Head of caudate nucleus (tissue), 42 donors: ENCODE measurements at places on chromosomes 3 and 15.
A peak's percentile ranks its signal among the peaks of the same experiment; 100 is the strongest.

GRCh38 chr3:162112719-162113118 lies 616.1 kb downstream of the OTOL1 start:
- DNase-seq: no peak

GRCh38 chr15:68909601-68910100 lies 20.7 kb upstream of the SPESP1 start:
- no peak for DNase-seq

DNA sequence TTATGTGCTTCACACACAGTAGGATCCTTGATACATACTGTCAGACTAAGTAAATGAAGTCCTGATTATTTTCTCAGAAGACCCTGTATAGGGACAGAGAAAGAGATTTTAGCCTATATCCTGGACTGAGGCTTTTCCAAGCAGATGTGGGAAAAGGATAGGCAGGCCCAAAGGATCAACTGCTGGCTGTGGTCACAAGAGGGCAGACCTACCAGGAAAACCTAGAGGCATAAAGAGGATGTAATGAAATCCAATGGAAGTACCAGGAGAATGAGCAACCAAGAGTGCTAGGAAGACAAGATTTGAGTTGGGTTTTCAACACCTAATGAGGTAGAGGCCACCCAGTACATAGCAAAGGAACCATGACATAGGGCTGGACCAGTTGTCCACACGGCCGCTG lies 23.1 kb downstream of the DCLK3 start:
- no peak for DNase-seq

- no peak for DNase-seq
Measured at GRCh38 chr15:63572749-63573464, 24.3 kb upstream of the FBXL22 start.

GRCh38 chr3:61858054-61858453 lies 296.7 kb downstream of the PTPRG start:
- no peak for DNase-seq

- DNase-seq: no peak
Measured at GRCh38 chr3:18252578-18252977, 172.6 kb downstream of the SATB1 start.

- no peak for DNase-seq
Measured at GRCh38 chr3:133998691-133999241, 31.0 kb downstream of the SLCO2A1 start.

- DNase-seq: no peak
Measured at GRCh38 chr3:195911946-195912270, 3.6 kb upstream of the TNK2 start.

DNA sequence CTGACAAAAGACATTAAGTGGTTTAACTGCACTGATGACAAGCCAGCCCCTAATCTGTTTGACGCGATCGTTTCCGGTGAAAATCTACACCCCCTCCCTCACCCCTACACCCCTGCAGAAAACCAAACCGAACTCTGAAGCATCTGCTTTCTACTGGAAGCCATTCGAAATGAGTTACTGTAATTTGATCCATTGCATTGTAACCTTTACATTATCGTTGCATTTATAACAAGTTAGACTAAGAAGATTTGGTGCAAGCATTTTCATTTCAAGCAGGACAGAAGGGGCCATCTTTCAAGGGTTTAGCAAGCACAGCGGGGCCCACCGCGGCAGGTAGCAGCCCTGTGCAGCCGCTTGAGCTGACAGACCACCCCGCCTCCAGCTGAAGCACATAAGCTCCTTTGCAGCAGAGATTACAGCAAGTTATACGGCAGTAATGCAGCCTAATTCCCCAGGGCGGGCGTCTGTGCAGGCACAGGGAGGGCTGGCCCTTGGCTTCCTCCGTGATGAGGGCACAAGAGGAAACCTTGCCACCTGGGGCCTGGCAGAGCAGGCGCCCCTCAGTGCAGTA lies 79.3 kb downstream of the CHSY1 start:
- no peak for DNase-seq

- DNase-seq: no peak
Measured at GRCh38 chr3:129106320-129106719, 15.3 kb downstream of the RAB43 start.

DNA sequence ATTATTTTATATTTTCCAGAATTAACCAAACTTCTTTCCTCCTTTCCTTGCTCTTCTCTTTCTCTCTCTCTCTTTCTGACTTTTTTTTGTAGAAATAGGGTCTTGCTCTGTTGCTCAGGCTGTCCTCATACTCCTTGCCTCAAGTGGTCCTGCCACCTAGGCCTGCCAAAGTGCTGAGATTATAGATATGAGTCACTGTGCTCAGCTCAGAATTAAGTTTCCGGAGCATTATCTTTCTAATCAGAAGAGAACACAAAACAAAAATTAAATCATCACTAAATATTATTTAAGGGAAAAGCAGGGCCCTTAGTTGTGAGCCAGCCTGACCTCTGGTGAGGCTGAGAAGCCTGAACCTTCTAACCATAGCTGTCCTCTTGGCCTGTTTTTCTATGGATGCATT lies 168.2 kb downstream of the SOX2 start:
- no peak for DNase-seq

DNA sequence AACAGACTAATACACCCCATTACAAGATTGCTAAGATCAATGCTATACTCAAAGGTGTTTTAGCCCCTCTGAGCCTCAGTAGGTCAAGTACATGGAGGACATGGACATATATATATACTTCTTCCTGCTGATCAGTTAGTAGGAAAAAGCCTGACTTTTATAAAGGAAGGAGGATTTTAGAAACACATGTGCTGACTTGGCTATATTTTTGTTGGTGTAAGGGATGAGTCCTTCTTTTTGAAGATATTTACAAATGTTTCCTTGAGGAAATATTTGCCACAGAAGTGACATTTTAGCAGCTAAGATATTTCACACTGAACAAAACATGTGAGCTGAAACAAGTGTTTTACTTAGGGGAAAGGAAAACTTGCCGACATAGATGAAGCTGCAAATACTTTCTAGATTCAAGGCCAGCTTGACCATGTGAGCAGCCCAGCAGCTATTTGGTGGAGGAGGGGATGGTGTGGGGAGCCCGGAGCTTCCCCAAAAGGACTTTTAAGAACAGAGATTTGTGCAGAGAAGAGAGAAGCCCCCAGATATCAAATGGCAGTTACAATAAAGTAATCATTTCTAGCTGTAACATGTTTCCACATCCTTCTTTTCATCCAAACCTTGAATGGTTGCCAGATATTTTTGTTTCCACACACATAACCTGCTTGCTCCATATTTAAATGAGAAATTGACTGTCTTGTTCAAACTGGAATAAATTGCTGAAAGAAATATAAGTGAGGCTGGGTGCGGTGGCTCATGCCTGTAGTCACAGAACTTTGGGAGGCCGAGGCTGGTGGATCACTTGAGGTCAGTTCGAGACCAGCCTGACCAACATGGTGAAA lies 111.7 kb upstream of the NR2F2 start:
- no peak for DNase-seq

GRCh38 chr15:76311100-76311953 lies at the start of gene ETFA:
ETFA (minus strand) TSS chr15:76311469; CDS start chr15:76311388, 81 bp downstream.
- peak; percentile 95 for DNase-seq

DNA sequence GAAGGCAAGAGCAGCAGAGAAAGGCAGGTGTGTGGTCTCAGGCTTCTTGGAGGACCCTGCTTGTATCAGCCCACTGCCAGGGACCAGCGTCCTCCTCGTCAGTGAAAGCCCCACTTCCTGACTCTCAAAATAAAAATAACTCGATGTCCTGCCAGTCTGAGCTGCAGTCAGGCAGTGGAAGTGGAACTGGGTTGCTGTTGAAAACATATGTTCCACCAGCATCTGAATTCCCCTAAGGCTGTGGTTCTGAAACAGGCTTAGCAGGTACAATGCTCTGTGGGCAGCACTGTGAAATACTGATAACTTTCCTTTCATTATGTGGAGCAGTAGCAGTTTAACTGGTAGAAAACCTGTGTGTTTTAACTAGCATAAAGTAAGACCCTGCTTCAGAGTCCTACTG lies 121.6 kb upstream of the EIF1B start:
- no peak for DNase-seq

DNA sequence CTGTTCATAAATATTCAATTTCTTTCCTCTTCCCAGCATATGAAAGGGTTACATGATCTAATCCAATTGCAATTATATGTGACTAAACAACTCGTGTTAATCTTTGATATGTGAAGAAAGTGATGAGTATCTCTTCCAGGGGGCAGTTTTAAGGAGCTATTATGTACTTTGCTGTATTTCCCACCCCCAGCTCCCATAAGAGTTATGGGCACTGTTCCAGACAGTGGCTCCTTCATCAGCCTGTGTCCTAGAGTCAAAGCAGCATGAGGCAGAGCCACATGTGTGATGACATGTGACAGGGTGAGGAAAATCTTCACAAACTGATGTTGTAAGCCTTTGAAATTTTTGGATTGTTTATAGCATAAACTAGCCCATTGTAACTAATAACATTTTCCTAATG lies 315.4 kb downstream of the DIPK2A start:
- no peak for DNase-seq

GRCh38 chr3:138331143-138331894 lies 1.7 kb upstream of the NME9 start:
- DNase-seq: no peak

- DNase-seq: no peak
Measured at GRCh38 chr3:167908746-167909503, 173.4 kb downstream of the SERPINI1 start.

DNA sequence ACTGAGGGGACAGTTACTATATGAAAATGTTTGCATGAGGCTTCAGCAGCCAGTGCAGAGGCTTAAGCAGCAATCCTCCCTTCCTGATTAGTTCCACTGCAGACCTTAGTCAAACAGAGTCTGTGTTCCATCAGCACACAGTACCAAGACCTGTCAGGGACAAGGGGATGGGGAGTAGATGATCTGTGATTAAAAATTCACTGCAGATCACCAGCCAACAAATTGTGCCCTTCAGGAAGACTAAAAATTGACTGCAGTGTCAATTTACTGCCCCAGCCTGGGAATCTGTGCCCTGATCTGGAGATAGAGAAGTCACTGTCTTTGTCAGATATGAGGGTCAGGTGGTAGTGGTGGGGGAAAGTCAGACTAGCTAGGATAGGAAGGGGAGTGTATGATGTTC lies 13.8 kb upstream of the NMNAT3 start:
- no peak for DNase-seq

- DNase-seq: no peak
Measured at GRCh38 chr3:145900056-145900829, 260.7 kb downstream of the PLOD2 start.

DNA sequence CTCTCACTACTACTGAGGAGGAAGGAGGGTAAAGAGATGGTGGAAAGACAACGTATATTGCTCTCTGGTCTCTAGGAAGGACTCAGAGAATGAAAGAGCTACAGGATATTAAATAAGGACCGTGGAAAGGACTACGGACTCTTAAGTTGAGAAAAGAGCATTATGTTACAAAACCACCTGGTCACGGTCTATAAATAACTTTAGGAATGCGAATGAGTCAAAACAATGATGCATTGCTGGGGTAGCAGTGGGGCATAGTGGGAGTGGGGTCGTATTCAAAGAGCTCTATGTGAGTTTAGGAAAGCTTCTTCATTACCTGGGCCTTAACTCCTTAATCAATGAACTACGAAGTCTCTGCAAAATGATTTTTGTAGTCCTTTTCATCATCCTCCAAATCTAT lies 295.7 kb upstream of the SOX14 start:
- no peak for DNase-seq

- no peak for DNase-seq
Measured at GRCh38 chr3:58731673-58732072, 65.1 kb upstream of the FAM3D start.

- DNase-seq: no peak
Measured at GRCh38 chr3:124450366-124450765, 279.9 kb upstream of the UMPS start.
